ENCODE measurements at places on chromosomes 5 and 9.

- no peak for DNase-seq
These were observed 10.2 kb upstream of the TIFAB start for GRCh38 chr5:135462304-135462703.

DNA sequence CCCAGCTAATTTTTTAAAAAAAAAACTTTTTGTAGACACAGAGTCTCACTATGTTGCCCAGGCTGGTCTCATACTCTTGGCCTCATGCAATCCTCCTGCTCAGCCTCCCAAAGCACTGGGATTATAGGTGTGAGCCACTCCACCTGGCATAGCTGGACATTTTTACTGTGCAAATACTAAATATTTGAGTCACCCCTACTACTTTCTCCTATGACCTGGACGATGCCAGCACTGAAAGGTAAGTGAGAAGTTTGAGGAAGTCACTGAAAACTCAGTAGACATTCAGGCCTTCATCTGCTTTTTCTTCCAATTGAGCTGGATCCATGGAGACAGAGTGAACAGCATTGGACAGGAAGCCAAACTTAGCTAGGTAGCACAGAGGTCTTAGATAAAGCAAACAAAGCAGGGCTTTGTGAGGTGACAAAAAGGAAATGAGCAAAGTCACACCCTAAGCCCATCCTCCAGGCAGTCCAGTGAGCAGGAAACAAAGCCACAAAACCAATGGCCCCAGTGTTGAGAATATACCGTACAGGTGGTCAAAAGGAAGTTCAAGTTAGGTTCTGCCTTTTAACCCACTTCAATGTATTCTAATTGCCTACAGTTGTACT lies 192.6 kb upstream of the RASA1 start:
- no peak for DNase-seq

GRCh38 chr5:170382790-170383189 lies 6.4 kb downstream of the KCNMB1 start:
- no peak for DNase-seq

- DNase-seq: no peak
These were observed 236.9 kb downstream of the GLIS3 start for GRCh38 chr9:4062966-4063365.

DNA sequence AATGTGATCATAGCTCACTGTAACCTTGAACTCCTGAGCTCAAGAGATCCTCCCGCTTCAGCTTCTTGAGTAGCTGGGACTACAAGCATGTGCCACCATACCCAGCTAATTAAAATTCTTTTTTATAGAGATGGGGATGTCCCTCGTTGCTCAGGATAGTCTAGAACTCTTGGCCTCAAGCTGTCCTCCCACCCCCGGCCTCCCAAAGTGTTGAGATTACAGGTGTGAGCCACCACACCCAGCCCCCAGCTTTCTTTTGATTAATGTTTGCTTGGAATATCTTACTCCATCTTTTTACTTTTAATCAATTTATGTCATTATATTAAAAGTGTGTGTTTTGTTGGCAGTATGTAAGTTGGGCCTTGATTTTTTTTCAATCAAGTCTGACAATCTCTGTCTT lies 59.4 kb upstream of the EXOC3 start:
- no peak for DNase-seq

DNA sequence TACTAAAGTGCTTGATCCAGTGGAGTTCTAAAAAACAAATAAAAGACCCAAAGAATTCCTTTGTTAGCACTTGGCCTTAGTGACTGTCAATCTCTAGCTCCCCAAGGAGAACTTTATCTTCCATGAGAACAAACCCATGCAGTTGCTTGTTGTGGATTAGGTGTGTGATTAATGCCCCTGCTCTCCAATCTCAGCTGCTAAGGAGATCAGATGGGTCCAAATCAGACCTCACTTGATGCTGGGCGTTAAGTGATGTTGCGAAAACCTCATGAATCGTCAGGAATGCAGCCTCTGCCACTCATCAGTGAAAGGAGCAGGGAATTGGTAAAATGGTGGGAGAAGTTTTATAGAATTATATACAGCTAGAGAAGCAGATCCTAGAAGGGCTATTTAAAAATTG lies 133.7 kb downstream of the DMAC1 start:
- no peak for DNase-seq

- no peak for DNase-seq
These were observed 4.8 kb downstream of the ALDH1A1 start for GRCh38 chr9:72947984-72948465.

- no peak for DNase-seq
These were observed 34.6 kb upstream of the PHF2 start for GRCh38 chr9:93541581-93542349.

DNA sequence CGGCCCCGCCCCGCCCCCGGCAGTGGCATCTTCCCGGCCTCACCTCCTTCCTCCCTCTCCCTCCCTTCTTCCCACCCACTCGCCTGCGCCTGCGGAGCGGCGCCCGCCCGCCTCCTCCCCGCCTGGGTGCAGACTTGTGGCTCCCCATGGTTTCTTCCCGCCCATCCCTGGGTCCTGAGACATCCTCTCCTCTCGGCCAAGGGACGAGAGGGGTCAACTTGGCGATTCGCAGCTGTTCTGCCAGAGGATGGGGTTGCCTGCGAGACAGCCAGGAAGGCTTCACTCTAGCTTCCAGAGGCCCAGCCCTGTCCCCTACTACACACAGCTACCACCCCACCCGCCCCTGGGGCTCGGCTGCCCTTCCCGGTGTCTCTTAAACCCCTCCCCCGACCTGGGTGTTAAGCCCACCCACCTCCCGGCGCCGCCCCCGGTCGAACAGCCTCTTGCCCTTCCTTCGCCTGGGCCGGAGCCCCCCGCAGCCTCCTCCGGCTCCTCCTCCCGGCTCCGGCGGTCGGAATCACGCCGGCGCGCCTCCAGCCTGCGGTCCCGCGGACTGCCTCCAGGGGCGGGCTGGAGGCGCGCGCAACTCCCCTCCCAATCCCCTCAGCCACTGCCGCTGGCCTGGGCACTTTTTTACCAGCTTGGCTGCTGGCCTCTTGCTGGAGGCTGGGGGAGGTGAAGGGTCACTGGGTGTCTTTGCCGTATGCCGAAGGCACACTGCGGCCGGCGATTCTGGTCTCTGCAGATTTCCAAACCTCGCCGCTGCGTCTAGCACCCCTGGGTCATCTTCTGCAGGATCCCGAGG lies 1.9 kb downstream of the JADE2 start:
- DNase-seq: peak; percentile 79

GRCh38 chr9:70398145-70398556 lies 16.3 kb downstream of the KLF9 start:
- DNase-seq: no peak

- no peak for DNase-seq
These were observed 135.2 kb downstream of the MPDZ start for GRCh38 chr9:13144166-13144775.

DNA sequence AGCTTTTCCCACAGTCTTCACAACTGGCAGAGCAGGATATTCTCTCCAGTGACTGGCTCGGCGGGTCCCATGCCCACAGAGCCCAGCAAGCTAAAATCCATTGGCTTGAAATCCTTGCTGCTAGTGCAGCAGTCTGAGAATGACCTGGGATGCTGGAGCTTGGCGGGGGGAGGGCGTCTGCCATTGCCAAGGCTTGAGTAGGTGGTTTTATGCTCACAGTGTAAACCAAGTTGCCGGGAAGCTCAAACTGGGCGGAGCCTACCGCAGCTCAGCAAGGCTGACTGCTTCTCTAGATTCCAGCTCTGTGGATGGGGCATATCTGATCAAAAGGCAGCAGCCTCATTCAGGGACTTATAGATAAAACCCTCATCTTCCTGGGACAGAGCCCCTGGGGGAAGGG lies 194.1 kb downstream of the CCDC171 start:
- no peak for DNase-seq

DNA sequence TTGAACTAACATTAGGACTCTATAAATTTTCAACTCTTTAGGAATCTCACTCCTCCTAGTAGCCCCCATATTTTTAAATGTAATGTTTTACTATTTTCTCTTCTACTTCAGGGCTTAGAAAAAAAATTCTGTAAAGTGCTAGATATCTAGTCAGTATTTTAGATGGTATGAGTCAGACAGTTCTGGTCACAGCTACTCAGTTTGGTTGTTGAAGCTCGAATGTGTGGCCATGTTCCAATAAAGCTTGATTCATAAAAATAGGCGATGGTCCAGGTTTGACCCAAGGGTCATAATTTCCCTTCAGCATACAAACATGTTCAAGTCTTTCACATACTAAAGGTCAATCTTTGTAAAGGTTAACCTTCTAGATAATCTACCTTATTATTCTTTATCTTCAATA lies 566.0 kb upstream of the CDH18 start:
- DNase-seq: no peak

DNA sequence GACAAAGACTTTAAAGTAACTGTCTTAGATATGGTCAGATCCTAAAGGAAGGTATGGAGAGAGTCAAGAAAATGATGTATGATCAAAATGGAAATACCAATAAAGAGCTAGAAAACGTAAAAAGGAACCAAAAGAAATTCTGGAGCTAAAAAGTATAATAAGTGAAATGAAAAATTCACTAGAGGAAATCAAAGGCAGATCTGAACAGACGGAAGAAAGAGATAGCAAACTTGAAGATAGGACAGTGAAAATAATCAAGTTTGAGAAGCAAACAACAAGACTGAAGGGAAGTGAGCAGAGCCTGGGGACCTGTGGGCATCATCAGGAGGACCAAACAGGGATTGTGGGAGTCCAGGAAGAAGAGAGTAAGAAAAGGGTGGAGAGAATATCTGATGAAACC lies 115.4 kb downstream of the EHMT1 start:
- no peak for DNase-seq

GRCh38 chr5:2286250-2286649 lies 403.5 kb upstream of the IRX4 start:
- DNase-seq: no peak

GRCh38 chr9:136754059-136754572 lies 3.9 kb downstream of the LCN8 start:
- DNase-seq: no peak

DNA sequence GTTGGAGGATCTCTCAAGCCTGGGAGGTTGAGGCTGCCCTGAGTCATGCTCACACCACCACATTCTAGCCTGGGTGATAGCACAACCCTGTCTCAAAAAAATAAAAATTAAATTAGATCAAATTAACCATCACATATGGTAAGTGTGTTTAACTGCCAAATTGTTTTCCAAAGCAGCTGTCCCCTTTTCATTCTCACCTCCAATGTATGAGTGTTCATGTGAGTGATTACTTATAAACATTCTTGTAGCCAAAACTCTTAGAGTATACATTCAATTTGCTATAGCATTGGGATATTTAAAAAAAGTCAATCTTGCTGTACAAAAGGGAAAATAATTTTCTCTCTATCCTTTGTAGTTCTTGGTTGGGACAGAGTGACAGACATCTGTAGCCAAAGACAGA lies 53.4 kb upstream of the SNAPC3 start:
- no peak for DNase-seq

- no peak for DNase-seq
These were observed 8.2 kb downstream of the TNIP1 start for GRCh38 chr5:151072630-151073025.

DNA sequence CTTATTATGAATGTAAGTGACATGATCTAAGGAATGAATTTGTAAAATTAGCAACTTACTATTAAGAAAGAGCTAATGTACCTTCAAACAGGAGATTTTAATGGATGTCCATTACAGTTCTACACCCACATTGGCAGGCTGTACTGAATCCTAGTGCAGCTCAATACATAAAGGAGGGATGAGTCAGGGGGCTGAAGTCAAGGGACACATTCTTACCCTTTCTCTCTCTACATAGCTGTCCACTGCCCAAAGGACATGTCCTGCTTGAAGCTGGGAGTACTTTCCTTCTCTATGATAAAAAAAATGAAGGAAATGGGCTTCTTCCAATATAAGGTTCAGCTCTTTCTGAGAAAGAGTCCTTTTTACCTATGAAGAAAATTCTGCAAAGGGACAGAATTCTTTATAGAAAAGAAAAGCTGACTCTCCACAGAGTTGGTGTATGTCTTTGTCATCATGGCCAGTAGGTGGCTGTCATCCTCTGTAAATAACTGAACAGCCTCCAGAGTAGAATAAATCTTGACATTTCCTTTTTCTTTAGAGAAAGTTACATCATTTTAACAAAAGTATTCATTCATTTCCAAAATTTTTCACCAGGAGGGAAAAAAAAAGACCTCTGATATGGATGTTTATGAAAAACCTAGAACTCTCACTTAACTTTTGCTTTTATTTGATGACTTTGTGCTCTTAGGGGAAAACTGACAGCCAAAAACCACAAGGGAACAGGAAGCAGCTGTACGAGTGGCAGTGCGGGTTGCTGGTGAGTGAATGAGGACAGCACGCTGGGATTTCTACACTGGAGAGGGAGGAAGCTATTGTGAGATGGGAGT lies 13.1 kb upstream of the IFNA14 start:
- DNase-seq: no peak

GRCh38 chr9:117825609-117826347 lies 121.6 kb downstream of the TLR4 start:
- DNase-seq: no peak

- peak; percentile 78 for DNase-seq
These were observed 19.4 kb downstream of the DCP2 start for GRCh38 chr5:112995764-112996618.

DNA sequence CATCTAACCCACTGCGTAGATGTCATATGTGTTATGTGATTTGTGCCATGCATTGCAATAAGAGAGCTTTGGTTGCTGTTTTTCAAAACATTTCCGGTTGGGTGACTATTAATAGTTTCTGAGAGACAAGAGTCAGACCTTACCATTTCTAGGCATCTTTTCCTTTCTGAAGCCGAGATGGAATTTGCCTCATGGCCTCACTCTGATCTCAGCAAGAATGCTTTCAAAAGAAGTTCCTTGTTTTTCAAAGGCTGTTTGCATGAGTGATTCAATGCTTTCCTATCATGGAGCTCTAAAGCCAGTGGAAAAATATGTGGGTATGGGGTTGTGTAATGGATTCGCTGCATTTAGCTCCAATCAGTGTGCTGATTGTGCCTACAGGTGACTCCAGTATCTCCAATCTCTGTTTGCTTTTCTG lies 203.1 kb upstream of the PPP1R2B start:
- no peak for DNase-seq

DNA sequence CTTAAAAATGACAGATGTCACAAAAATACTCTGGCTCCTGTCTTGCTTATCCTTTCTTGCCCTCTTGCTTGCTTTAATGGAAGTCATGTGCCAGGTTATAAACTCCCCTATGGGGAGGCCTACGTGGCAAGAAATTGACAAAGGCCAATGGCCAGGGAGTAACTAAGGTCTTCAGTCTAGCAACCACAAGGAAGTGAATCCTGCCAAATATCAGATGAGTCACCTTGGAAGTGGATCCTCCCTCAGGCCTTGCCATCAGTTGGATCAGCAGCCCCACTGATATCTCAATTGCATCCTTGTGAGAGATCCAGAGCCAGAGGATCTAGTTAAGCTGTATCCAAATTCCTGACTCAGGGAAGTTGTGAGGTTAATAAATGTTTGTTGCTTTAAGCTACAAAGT lies 82.8 kb downstream of the CAAP1 start:
- no peak for DNase-seq
